Activated naive CD4-positive, alpha-beta T cell treated with Interleukin-2 at 50 U/mL for 16 hours (primary cell): ENCODE measurements at places on chromosomes 6 and 20.

GRCh38 chr6:24761193-24761835 lies 13.4 kb upstream of the GMNN start:
- no peak for DNase-seq

DNA sequence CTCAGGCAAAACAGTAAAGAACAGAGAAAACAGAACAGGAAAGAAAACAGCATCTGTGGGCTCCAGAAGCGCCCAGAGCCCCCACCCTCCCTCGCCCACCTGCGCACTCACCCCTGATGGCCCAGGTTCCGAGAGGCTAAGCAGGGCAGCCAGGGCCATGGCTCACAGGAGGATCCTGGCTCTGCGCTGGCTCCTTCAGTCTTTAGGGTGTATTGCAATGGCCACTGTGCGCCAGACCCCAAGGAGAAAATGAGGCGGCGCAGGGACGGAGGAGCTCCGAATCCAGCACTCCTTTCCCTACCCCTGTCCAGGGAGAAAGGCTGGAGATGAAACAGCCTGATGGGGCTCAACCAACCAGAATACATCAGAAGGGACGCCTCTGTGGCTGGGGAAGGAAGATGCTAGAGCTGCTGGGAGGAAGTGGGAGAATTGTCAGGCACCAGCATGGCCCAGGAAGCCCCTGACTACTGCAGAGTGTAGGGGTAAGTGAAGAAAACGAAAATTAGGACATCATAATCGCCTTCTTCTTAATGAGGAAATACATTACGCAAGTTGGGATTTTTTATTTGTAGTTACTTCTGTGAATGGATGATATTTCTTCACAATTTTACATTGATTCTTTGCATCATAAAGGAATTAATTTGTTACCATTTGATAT lies 49.0 kb downstream of the COL11A2 start:
- no peak for DNase-seq

DNA sequence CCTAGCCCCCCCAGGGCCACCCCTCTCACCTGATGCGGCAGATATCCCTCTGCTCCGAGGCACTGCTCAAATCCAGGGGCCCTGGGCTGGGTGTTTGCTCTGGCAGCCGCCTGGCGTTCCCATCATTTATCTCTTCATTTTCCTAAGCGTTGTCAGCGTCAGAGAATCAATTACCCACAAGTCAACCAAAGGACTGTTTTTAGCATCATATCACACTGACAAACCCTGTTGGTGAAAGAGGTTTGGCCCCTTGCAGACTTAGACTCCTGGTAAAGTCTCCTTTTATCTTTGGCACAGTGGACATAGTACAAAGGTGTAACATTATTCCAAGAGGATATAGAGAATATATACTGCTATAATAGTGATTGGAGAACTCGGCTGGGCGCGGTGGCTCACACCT lies at the start of gene GHRH:
TSS of gene GHRH (minus strand) at position 101 of the 400 bp plus-strand sequence. CDS start 4,925 bp downstream, outside the sequence.
- DNase-seq: no peak

- DNase-seq: no peak
These were observed 7.4 kb downstream of the ADRM1 start for GRCh38 chr20:62309947-62310756.

DNA sequence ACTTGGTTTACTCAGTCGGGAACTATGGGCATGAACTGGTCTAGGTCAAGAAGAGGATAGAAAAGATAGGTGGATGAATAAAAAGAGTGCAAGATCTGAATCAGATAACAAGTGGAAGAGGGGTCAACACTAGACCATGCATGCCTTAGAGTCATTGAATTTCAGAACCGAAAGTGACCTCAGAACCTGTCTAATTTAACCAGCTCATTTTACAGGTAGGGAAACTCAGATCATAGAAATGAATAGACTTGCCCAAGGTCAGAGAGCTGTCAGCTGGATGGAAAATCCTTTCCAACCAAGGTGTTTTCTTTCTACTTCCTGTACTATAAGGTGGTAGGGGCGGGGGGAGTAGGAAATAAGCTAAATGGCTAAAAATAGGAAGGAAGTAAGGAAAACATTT lies 121.4 kb upstream of the ADGRF1 start:
- no peak for DNase-seq

DNA sequence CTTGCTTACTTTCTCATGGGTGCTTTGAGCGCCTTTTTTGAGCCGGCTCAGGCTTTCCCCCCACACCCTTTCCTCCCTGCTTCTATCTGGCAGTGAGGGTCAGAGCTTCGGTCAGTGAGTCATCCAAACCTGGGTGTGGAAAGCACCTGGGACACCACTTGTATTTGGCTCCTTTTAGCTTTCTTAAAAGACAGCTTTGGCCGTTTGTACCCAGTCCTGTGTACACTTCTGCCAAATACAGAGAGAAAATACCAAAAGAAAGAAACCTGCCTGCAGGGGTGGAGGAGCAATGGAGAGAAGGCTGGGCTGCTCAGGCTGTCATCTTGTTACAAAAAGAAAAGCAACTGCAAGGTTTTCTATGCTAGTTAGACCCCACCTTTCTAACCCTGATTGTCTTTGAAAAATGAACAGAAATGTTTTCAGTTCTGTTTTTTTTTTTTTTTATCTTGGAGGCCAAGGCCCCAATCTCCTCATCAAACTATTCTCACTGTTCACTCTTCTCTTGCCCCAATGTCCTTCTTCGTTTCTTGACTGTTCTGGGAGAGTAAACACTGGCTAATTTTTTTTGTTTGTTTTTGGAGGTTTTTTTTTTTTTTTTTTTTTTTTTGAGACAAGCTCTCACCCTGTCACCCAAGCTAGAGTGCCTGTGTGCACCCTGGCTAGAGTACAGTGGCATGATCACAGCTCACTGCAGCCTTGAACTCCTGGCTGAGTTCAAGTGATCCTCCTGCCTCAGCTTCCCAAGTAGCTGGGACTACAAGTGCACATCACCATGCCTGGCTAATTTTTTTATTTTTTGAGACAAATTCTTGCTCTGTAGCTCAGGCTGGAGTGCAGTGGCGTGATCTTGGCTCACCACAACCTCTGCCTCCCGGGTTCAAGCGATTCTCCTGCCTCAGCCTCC lies 76.4 kb downstream of the SSR1 start:
- no peak for DNase-seq

DNA sequence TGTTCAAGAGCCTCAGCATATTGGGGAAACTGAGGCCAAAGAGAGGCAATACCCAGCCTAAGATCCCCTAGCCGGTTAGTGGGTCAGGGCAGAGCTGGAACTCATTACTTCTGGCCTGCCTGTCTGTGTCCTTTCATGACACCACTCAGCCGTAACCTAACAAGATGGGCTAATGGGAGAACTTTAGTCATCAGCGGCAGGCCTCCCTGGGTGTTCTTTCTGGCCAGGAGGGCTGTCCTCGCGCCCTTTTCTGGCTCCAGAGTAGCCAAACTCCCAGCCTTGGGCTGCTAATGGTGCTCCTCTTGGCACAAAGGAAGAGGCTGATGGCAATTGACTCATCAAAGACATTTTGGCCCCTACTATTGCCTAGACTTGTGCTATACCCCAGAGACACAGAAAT lies 76.6 kb downstream of the NCR2 start:
- no peak for DNase-seq

DNA sequence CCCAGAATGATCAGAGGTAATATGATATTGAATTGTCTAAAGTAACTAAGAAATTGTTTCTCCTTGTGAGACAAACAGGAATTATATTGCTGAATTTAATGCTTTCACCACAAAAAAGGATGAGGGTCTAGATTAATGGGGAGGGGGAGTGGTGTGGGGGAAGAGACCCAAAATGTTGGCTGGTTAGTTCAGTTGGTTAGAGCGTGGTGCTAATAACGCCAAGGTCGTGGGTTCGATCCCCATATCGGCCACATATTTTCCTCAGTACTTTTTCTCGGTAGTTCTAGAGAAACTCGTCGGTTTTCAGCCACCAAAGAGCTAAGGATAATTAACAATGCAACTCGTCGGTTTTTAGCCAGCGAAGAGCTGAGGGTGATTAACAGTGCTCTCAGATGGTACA lies 26.3 kb downstream of the PRSS16 start:
- no peak for DNase-seq

- DNase-seq: no peak
These were observed 4.0 kb downstream of the SOD2 start for GRCh38 chr6:159689001-159689400.

DNA sequence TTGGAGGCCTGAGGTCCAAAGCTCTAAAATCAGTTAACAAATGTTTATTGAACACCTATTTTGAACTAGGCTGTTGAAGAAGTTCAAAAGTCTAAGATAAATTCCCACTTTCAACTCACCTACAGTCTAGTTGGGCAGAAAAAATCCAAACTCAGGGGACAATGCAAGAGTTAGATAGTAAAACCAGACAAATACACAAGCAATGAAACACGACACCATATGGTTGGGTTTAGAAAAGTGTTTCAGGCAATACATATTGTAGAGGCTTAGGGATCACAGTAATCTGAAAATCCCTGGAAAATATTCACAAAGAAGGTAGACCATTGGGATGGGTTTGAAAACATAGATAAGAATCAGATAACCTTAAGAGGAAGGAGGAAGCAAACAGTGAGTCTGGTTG lies 1.3 kb upstream of the CARMIL1 start:
- no peak for DNase-seq

DNA sequence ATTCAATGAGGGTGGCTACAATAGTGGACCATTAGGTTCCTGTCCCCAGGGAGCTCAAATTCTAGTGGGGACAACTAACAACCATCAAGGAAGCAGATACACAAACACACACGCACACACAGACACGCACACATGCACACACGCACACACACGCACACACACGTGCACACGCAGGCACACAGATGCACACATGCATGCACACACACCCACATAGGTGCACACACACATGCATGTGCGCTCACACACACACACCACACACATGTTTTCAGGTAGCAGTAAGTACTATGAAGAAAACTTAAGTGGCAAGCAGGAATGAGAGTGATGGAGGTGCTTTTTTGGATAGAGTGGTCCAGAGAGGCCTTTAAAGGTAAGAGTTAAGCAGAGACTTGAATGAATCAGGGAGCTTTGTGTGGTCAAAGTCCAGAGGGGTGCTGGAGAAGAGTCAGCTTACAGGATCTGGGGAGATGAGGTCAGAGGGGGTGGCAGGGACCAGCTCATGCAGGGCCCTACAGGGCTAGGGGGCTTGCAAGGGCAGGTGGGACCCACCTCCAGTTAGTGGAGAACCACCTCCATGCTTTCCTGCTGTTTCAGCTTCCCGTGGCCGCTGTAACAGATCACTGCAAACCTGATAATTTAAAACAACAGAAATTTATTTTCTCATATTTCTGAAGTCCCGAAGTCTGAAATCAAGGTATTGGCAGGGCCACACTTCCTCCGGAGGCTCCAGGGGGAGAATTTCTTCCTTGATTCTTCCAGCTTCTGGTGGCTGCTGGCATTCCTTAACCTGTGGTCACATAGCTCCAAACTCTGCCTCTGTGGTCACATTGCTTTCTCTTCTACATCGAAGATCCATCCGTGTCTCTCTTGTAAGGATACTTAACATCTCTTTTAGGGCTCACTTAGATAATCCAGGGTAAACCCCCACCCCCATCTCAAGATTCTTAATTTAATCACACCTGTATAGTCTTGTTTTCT lies 6.9 kb upstream of the NSFL1C start:
- no peak for DNase-seq

- no peak for DNase-seq
These were observed 681.2 kb downstream of the HDGFL1 start for GRCh38 chr6:23250556-23250955.

DNA sequence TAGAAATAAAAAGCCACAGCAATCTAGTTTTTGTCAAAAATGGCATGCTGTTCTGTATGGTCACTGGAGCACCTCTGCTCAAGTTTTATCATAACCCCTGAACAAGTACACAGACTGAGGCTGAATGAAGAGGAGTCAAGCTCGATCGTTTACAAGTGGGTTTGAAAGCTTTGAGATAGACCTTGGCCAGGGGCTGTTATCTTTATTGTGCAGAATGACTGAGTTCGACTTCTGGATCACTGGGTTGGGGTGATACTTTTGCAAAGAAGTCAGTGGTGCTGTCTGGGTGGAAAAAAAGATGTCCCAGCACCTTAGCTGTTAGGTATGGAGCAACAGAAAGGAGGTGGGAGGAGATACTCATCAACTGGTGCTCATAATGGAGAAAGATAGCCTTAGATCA lies 446.0 kb downstream of the HACE1 start:
- no peak for DNase-seq

DNA sequence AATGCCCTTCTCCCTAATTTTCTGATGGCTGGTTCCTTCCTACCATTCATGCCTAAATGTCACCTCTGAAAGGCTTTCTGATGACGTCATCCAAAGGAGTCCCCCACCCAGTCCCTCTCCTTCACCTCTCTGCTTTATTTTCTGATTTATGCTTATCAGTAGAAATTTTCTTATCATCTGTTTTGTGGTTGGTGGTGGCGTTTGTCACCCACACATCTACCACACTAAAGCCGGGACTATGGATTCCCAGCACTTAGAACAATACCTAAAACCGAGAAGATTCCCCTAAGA lies 9.0 kb downstream of the CNKSR3 start:
- DNase-seq: no peak

DNA sequence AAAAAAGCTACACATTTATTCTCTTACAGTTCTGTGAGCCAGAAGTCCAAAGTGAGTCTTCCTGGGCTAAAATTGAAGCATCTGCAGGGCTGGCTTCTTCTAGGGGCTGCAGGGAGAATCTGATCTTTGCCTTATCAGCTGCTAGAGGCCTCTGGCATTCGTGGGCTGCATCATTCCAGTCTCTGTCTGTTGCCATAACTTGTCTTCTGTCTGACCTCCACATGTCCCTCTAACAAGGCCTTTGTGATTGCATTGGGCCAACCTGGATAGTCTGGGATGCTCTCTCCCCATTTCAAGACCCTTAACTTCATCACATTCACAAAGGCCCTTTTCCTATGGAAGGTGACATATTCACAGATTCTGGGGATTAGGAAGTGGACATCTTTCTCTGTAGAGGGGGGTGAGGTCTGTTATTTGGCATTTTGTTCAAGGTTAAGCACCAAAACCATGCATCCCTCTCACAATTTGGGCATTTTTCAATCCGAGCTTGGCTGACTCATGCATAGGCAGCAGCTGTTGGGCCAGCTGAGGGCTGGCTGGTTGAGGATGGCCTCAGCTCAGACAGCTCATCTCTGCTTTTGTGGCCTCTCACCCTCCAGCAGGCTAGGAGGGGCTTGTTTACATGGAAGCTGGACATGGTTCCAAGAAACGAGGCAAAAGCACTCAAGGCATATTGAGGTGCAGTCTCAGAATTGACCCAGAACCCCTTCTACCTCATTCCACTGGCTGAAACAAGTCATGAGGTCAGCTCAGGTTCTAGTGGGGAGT lies 116.1 kb upstream of the NXT1 start:
- DNase-seq: no peak

GRCh38 chr6:33118525-33119123 lies 42.8 kb downstream of the HLA-DPB1 start:
- no peak for DNase-seq
